Calu3 (cell line): ENCODE measurements at places on chromosomes 11 and 22. TPM values are rescaled to one million over a fixed set of nuclear protein-coding genes. Genes with fewer than 3 reads are reported as not detected.

GRCh38 chr11:101759771-101760450 lies 154.9 kb upstream of the CEP126 start:
- DNase-seq = no peak
- no peaks in the 10 kb centered on the region for H3K27me3 ChIP-seq
- no peak overlapping the region for H3K4me3 ChIP-seq
- H3K27ac ChIP-seq = peak overlapping the region; percentile 37
- no peaks in the 10 kb centered on the region for H3K36me3 ChIP-seq
- H3K4me1 ChIP-seq = peaks cover 27% of the 10 kb centered on the region

- H3K36me3 ChIP-seq = no peaks in the 10 kb centered on the region
- H3K27ac ChIP-seq = no peak overlapping the region
- no peaks in the 10 kb centered on the region for H3K4me1 ChIP-seq
- DNase-seq = no peak
These were observed 1454.7 kb downstream of the FAM181B start for GRCh38 chr11:81278991-81279390.

- H3K4me3 ChIP-seq = no peak overlapping the region
- DNase-seq = no peak
- peaks cover 84% of the 10 kb centered on the region for H3K27me3 ChIP-seq
- peak overlapping the region; percentile 12 for H3K27ac ChIP-seq
These were observed 56.9 kb upstream of the PRR5 start for GRCh38 chr22:44645083-44645482.

DNA sequence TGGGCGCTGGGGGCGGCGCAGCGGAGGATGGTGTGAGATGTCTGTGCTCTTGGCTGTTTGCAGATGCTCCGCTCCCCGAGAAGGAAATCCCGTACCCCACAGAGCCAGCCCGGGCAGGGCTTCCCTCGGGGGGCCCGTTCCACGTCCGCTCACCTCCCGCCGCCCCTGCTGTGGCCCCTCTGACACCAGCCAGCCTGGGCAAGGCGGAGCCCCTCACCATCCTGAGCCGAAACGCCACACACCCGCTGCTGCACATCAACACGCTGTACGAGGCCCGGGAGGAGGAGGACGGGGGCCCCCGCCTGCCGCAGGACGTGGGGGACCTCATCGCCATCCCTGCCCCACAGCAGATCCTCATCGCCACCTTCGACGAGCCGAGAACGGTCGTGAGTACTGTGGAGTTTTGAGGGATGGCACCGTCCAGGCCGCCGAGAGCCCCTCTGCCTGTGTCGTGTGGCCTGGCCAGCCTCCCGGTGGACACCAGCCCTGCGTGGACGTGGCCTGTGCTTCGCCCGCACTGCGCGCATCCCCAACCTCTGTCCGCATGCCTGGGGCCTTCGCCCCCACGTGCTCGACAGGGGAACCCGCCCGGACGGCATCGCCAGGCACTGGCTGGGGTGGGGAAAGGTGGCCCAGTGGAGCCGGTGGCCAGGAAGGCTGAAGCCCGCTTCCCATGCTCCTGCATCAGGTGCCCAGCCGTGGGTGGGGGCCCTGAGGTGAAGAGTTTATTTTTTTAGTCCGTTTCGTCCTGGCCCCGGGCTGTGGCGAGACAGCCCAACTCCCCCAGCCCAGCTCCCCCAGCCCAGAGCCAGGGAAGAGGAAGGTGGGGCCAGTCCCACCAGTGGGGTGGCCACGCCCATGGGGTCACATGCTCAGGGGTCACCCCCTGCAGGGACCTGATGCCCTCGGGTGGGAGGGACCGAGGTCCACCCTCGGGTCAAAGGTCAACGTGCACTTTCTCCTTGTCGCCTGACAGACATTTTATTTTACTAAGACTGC lies 6.5 kb upstream of the TRABD start:
- no peak for DNase-seq
- no peak overlapping the region for H3K4me3 ChIP-seq
- peaks cover 12% of the 10 kb centered on the region for H3K36me3 ChIP-seq
- H3K27ac ChIP-seq = no peak overlapping the region
- H3K4me1 ChIP-seq = no peaks in the 10 kb centered on the region
- H3K27me3 ChIP-seq = no peaks in the 10 kb centered on the region

GRCh38 chr11:35330931-35331330 lies 88.4 kb downstream of the SLC1A2 start:
- H3K27me3 ChIP-seq = no peaks in the 10 kb centered on the region
- no peaks in the 10 kb centered on the region for H3K4me1 ChIP-seq
- H3K27ac ChIP-seq = no peak overlapping the region
- no peaks in the 10 kb centered on the region for H3K36me3 ChIP-seq
- DNase-seq = no peak

GRCh38 chr11:32318071-32319055 lies 117.0 kb downstream of the WT1 start:
- no peak overlapping the region for H3K4me3 ChIP-seq
- H3K27ac ChIP-seq = no peak overlapping the region
- H3K4me1 ChIP-seq = no peaks in the 10 kb centered on the region
- no peak for DNase-seq

DNA sequence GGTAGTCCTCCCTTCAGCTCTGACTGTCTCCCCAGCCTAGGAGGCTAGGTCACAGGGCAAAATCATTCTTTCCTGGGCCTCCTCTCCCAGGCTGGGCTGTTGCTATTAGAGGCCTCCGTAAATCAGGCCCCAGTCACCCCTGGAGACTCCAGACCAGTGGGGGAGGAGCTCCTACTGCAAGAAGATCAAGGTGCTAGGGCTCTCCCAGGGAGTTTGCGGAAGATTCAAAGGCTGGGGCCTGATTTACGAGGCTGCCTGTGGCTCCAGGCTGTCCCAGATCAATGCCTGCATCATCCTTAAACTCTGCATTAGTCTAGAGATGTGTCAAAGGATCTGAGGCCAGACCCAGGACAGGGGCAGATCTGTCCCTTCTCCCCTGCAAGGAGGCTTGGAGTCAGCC lies 346.2 kb downstream of the TENM4 start:
- no peak overlapping the region for H3K4me3 ChIP-seq
- H3K4me1 ChIP-seq = no peaks in the 10 kb centered on the region
- no peak for DNase-seq

DNA sequence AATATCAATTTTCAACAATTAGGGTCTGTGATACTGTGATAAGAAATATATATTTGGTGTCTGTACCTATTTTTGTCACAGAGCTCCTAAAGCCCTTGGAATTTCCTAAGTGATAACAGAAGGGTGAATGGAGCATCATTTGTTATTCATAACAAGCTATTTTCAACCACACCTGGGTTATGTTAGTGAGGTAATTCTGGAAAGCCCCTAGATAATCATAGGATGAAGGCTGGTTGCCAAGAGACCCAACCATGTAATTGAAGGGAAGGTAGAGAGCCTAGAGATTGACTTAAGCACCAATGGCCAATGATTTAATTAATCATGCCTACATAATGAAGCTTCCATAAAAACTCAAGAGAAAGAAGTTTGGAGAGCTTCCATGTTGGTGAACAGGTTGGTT lies 109.4 kb downstream of the KIF18A start:
- H3K4me3 ChIP-seq = no peak overlapping the region
- no peak overlapping the region for H3K27ac ChIP-seq
- no peak for DNase-seq

GRCh38 chr11:8732324-8732670 lies 49.7 kb downstream of the RPL27A start:
- H3K27ac ChIP-seq = no peak overlapping the region
- H3K27me3 ChIP-seq = no peaks in the 10 kb centered on the region
- H3K4me3 ChIP-seq = no peak overlapping the region
- no peaks in the 10 kb centered on the region for H3K36me3 ChIP-seq
- H3K4me1 ChIP-seq = no peaks in the 10 kb centered on the region

- no peak overlapping the region for H3K4me3 ChIP-seq
- no peaks in the 10 kb centered on the region for H3K27me3 ChIP-seq
- H3K4me1 ChIP-seq = no peaks in the 10 kb centered on the region
These were observed 572.9 kb upstream of the CHORDC1 start for GRCh38 chr11:90795746-90796145.

DNA sequence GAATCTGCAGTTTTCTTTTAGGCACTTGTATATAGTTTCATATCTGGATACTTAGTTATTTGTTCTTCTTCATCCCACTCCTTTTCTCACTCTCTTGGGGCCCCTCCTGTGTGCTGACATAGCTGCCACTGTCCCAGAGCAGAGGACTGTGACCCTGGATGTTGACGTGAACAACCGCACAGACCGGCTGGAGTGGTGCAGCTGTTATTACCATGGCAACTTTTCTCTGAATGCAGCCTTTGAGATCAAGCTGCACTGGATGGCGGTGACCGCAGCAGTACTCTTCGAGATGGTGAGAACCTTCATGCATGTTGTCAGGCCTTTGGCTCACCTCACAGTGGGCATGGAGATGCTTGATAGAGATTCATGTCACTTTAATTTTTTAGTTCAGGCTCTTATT lies 50.9 kb upstream of the YWHAH start:
- no peak for DNase-seq
- H3K4me1 ChIP-seq = no peaks in the 10 kb centered on the region
- H3K27me3 ChIP-seq = no peaks in the 10 kb centered on the region
- H3K27ac ChIP-seq = no peak overlapping the region
- peaks cover 7% of the 10 kb centered on the region for H3K36me3 ChIP-seq

DNA sequence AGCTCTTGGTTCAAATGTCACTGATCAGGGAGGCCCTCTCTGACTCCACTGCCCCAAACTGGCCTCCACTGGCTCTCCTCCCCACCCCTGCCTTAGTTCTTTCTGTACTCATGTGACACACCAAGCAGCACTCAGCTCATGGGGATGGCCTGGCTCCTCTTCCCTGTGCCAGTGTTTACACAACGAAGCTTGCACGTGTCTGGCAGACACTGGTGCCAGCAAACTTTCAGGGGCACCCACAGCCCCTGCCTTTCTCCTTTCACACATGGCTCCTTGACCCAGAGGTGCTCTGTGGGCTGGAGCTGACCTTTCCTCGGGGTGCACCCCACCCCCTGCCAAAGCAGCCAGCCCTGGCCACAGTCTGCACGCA lies 37.6 kb upstream of the PARVG start:
- H3K27ac ChIP-seq = no peak overlapping the region
- H3K36me3 ChIP-seq = no peaks in the 10 kb centered on the region
- no peak overlapping the region for H3K4me3 ChIP-seq
- no peak for DNase-seq
- H3K27me3 ChIP-seq = no peaks in the 10 kb centered on the region

GRCh38 chr11:14635546-14635945 lies 8.1 kb upstream of the PDE3B start:
- no peak for DNase-seq
- no peak overlapping the region for H3K4me3 ChIP-seq
- no peaks in the 10 kb centered on the region for H3K4me1 ChIP-seq
- no peak overlapping the region for H3K27ac ChIP-seq
- no peaks in the 10 kb centered on the region for H3K27me3 ChIP-seq
- H3K36me3 ChIP-seq = peaks cover 8% of the 10 kb centered on the region

GRCh38 chr11:103987629-103988594 lies 48.5 kb upstream of the DDI1 start:
- H3K27me3 ChIP-seq = no peaks in the 10 kb centered on the region
- no peaks in the 10 kb centered on the region for H3K4me1 ChIP-seq
- no peaks in the 10 kb centered on the region for H3K36me3 ChIP-seq
- H3K4me3 ChIP-seq = no peak overlapping the region

DNA sequence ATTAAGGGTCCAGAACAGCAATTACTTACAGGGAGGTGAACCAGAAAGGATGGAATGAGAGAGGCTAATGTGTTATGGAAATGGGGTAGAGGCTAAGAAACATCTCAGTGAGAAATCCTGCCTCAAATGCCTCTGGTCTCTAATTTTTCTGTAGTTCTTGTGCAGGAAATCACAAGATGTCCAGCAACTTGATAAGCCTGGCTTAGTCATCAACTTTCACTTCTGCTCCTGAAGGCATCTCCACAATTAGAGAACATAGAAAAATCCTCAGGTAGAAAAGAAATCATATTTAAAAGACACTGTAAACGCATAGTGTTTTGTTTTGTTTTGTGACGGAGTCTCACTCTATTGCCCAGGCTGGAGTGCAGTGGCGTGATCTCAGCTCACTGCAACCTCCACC lies 18.7 kb downstream of the MRGPRX4 start:
- H3K36me3 ChIP-seq = no peaks in the 10 kb centered on the region
- H3K27me3 ChIP-seq = peaks cover 63% of the 10 kb centered on the region
- no peak overlapping the region for H3K27ac ChIP-seq
- H3K4me3 ChIP-seq = no peak overlapping the region
- H3K4me1 ChIP-seq = no peaks in the 10 kb centered on the region

DNA sequence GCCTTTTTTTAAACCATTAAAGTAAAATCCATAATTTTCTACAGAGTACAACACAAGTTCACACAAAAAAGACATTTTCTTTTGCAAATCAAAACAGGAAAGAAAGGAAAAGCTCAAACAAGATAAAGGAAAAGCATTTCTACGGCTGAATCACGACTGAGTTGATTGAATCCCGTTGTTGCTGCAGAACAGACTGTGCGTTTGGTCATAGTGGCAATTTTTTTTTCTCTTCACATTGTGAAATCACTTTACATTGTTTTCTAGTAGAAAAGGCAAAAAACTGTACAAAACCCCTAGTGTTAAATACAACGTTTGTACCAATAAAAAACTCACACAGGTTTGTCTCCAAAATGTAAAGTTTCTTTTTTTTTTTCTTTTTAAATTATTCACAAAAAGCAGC lies 17.3 kb upstream of the RAPSN start:
- H3K27ac ChIP-seq = no peak overlapping the region
- no peak overlapping the region for H3K4me3 ChIP-seq
- no peak for DNase-seq
- no peaks in the 10 kb centered on the region for H3K4me1 ChIP-seq
- H3K27me3 ChIP-seq = no peaks in the 10 kb centered on the region
- peaks cover 38% of the 10 kb centered on the region for H3K36me3 ChIP-seq

GRCh38 chr11:84437071-84437980 lies 1151.2 kb upstream of the CCDC90B start:
- H3K27me3 ChIP-seq = no peaks in the 10 kb centered on the region
- peak overlapping the region; percentile 51 for H3K4me3 ChIP-seq
- H3K4me1 ChIP-seq = no peaks in the 10 kb centered on the region
- DNase-seq = peak; percentile 39
- H3K36me3 ChIP-seq = no peaks in the 10 kb centered on the region
- no peak overlapping the region for H3K27ac ChIP-seq

DNA sequence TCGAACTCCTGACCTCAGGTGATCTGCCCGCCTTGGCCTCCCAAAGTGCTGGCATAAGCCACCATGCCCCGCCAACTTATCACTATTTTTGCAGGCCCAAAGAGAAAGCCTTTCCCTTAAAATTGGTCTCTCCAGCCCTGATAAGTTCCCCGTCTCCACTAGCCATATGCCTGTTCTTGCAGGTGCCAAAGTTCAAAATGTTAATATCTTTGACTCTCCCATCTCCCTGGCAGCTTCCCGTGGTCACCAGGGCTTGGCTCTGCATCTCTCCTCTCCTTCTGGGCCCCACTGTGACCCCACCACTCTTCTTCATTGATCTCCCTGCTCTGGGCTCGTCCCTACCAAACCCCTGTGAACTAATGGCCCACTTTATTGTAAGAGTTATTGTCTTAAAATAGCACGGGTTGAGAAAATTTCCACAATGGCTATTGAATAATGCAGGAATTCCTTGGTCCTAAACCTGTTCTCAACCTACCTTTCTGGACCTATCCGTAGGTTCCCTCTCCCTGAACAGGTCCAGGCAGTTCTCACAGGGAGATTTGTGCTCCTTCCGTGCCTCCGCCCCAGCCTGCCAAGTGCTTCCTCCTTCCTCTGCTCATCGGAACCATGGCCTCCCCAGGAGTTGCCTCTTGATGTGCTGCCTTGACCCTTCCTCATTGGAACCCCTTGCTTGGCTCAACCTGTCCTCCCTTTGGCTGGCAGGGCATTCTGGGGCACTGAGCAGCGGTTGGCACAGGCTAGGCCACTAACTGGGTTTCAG lies 147.5 kb downstream of the DSCAML1 start:
- no peaks in the 10 kb centered on the region for H3K4me1 ChIP-seq
- H3K27me3 ChIP-seq = peaks cover 34% of the 10 kb centered on the region
- no peak for DNase-seq
- H3K36me3 ChIP-seq = no peaks in the 10 kb centered on the region

SHANK2 gene
- 109 and 118 TPM in 2 replicates for total RNA-seq

MPZL3 gene
- total RNA-seq = 5.9 and 6.9 TPM in 2 replicates

C22orf31 gene
- not detected in 2 replicates for total RNA-seq

MS4A15 gene
- not detected in 2 replicates for total RNA-seq
